ENCODE measurements at places on chromosomes 13 and 19.

DNA sequence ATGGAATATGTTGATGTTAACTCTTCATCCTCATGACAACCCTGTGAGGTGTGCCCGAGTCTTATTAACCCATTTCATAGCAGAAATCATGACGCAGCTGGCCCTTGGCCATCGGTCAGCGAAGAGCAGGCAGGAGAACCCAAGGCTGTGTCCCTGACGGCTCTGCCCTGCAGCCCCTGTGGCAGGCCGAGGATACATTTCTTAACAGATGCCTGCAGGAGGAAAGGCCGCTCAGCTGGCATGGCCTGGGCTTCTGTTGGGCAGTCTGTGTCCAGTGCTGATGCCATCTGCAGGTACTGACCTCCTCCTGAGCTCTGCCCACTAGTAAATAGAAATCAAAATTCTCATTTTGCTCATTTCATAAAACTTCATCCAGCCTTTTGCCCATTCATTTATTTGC is 35.4 kb upstream of the MCF2L start:
- DNase-seq, result no peak

DNA sequence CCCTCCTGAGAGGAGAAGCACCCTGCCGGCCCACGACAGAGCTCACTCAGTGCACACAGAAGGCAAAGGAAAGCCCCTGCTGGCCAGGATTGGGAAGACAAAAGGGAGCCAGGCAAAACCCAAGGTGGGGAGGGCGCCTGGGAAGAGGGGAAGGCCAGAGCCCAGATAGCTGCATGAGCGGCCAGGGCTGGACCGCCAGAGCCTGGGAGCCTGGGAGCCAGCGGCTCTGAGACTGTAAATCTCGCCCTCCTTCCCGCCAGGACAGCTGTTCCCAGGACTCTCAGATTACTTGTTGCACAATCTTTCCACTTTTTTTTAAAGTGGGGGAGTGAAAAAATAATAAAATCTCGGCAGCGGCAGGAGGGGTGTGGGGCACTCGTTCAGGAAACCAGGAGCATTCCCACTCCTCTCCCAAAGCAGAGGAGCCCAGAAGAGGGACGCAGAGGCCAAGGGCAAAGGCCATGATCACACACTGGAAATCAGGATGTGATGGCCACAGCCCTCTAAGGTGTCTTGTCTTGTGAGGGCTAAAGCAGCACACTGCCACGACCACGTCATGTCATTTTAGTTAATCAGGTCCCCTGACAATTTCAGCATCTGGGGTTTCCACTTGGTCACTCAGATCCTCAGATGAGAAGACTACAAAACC is 19.6 kb upstream of the EPHX3 start:
- no peak for DNase-seq

DNA sequence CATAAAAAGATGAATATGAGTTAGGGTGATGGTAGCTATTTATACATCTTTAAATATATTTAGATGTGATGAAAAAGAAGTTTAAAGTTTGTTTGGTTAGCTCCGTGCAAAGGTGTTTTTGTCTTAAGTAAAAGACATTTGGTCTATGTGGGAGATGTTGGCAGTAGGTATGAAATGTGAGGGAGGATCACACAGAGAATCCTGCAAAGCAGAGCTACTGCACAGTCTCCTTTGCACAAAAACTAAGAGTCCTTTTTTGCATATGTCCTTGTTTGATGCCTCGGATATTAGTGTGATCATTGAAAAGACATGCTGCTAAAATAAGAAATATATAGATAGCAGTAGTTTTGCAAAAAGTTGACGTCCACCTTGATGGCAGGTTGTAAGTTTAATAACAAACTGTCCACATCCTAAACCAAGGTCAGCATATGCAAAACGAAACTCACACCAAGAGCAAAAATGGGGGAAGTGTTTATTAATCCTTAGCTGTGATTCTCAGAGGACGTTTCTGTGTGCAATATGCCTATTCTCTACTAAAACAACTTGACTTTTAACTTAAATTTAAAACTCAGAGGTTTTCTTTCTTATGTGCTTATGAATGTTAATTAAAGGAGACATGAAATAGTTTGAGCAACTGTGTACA is 870.1 kb downstream of the PCDH9 start:
- no peak for DNase-seq

DNA sequence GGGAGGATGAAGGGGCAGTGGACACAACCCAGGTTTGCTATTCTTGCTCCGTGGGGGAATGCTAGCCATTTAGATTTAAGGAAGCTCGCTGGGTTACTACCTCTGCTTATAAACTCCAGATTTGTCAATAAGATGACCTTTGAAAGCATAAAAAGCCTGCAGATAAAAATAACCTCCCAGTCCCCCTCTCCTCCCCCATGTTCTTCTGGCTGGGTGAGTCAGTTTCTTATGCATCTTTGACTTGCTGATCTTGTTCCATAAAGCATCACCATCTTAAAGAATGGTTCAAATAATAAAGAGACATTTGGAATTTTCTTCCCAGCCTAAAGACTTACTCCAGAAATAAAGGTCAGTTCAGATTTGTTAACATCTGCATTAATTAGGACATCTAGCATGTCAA is 118.3 kb upstream of the RNF113B start:
- DNase-seq, result no peak

- DNase-seq, result no peak
Measured at GRCh38 chr13:66558506-66558905, 671.6 kb downstream of the PCDH9 start.

- no peak for DNase-seq
Measured at GRCh38 chr19:49216071-49216470, 58.5 kb downstream of the TRPM4 start.

- DNase-seq, result no peak
Measured at GRCh38 chr19:50949861-50950260, 3.0 kb downstream of the KLK5 start.

GRCh38 chr13:99507986-99508385 is 6.7 kb downstream of the TM9SF2 start:
- no peak for DNase-seq

DNA sequence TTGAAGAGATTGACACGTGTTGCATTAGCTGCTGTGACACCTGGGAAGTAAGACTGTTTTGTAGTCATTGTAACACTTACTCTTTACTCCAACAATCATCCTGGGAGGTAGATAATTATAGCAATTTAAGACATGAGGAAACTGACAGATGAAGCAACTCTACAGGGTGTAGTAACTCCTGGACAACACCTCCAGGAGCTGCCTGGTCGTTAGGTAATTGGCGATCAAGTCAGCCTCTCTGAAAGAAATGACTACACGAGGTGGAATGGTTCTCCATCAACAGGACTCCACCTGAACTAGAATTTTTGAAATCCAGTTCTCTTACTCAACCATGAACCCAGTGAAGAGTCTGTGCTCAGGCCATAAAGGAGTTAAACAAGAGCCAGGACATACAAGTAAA is 43.0 kb upstream of the LRCH1 start:
- no peak for DNase-seq

DNA sequence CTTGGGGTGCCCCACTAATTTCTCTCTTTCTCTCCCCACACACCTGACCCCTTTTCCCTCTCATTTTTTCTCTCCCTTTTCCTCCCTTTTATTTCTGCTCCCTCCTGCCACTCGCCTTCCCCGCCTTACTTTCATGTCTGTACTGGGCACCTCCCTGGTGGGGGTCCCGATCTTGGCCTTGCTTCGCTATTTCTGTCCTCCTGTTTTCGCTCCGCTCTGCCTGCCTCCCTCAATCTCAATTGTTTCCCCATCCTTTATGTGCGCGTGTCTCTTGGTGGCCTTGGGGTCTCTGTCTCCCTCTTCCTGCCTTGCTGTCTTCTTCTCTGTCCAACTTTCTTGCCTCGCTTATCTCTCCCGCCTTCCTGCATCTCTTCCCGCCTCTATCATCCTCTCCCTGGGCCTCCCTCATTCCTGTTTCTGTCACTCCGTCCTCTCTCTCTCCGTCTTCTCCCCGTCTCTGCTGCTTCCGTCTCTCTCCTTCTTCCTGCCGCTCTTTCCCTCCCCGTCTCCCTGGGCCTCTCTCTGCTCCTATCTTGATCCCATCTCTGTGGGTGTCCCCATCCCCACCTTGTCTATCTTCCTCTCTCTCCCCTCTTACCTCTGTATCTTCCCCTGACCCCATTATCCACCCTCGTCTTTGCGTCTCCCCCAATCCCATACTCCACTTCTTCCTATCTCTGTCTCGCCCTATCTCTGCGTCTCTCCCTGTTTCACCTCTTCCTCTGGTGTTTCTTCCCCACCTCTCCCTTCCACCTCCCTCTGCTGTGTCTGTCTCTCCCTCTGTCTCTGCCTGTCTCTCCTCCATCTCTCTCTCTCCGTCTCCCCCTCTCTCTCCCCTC is 4.0 kb downstream of the GRIN2D start:
- DNase-seq, result no peak

DNA sequence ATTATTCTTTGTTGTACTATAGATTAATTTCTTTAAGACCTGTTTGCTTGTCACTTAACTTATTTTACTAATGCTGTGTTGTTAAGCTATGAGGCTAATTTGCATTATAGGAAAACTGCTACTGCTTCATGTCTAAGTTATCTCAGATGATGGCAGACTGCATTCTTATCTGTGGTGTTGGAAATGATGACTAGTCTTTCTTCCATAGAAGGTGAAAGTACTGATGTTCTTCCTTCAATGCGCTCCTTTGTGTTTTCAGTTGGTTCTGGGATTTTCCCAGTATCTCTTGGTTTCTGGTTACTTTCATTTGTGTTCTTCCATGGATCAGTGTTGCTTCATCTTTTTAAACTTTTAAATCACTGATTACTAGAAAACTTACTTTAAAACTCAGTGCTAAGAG is 46.9 kb downstream of the TPP2 start:
- no peak for DNase-seq

GRCh38 chr19:772730-773436 is 22.0 kb downstream of the MISP start:
- DNase-seq, result no peak

DNA sequence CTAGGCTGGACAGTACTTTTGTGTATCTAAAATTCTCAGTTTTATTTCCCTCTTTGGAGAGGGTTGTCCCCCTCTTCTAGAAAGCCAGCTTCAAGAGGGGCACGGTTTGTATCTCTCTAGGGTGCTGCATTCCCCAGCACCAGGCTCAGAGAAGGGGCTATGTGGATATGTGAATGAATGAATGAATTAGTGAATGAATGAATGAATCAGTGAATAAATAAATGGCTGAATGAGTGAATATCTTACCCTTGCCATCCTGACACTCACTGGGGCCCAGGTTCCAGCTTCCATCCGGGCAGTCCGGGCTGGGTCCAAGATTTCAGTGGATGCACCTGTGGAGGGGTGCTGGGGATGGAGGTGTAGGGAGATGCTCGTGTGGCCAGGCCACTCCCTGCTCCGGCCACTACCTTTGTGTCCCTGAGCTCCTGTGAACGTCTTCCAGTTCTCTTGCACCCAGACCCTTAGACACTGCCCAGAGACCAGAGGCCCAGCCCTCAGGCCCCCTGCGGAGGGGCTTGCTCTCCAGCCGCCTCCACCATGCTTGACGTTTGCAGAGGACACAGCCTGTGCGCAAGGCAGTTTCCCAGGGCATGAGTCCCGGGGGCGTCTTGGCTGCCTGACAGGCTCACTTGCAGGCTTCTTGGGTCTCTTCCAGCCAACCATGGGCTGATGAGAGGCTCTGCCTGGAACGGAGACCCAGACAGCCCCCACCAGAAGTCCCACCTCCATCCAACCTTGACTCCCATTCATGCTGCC is 2.8 kb upstream of the KCNN1 start:
- DNase-seq, result no peak

DNA sequence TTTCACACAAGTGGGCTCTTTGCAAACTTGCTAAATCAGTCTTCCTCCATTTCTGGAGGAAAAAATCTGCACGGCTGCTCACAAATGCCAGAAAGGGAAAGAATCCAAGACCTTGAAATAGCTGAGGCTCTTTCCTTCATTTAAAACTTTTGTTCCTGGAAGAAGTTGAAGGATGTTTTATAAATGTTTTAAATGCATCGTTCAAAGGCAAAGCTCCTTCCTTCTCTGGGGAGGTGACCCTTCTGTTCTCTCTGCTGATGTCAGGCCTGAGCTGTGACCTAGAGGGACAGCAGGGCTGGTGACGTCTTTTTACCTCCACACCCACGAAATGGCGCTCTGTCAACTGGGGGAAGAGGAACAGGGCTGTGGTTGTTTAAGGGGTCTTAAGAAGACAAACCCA is 376.4 kb upstream of the ZNF507 start:
- DNase-seq, result no peak

DNA sequence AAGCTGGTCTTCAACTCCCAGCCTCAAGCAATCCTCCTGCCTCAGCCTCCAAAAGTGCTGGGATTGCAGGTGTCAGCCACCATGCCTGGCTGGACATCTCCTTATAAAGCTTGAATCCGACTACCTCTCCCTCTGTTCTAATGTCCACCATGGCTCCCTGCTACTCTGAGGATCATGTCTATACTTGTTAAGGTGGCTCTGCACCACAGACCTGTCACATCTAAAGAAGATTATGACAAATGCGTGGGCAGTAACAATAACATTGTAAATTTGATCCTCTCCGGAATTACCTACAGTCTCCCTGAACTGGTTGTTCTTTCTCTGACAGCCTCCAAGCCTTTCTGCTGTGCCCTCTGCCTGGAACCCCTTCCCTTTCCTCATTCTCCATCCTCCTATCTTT is 1.8 kb downstream of the NXNL1 start:
- DNase-seq, result no peak

- DNase-seq, result no peak
Measured at GRCh38 chr13:32555613-32556012, 17.0 kb upstream of the N4BP2L2 start.

- DNase-seq, result no peak
Measured at GRCh38 chr19:41795031-41795461, 1.3 kb upstream of the CEACAM3 start.

GRCh38 chr13:97234236-97234635 is 12.1 kb downstream of the MBNL2 start:
- DNase-seq, result no peak

GRCh38 chr19:56324436-56324835 is 9.8 kb upstream of the ZSCAN5A start:
- DNase-seq, result no peak

DNA sequence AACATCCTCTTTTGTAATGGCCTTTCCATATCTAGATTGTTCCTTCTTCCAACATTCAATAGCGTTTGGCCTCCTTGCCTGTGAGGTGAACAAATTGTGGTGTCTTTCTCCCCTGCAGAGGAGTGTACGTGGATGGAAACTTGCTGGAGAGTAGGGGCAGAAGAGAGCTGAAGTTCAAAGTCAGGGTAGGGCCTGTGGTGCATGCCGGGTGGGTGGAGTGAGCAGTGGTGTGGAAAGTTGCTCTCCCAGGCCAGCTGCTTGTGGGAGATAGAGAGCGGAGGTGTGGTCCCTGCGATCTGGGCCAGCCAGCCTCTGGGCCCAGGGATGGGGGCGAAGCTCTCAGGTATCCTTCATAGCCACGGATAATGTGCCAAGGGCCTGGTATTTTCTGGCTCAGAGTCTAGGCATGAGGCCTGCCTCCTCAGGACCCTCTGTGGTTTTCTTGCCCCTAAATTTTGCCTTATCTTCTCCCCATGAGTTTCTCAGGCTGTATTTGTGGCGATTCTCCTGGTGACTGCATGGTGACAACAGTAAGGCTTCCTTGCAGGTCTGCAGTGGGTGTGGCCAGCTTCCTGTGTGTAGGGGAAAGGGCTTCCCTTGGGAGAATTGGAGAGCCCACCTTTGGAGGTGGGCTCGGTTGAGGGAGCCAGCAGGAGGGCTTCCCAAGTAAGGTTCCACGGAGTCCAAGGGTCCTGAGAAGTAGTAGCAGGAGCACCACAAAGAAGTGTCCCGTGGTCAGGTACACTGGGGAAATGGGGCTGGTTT is 6.7 kb downstream of the RGCC start:
- DNase-seq, result no peak

- no peak for DNase-seq
Measured at GRCh38 chr19:45772912-45773311, 3.9 kb upstream of the SIX5 start.
